ENCODE measurements at places on chromosomes 16 and 17. TPM values are rescaled to one million over a fixed set of nuclear protein-coding genes. Genes with fewer than 3 reads are reported as not detected.

CCL2 gene
- 0.65 TPM for total RNA-seq

TEX19 gene
- not detected for total RNA-seq

HSD11B2 gene
- 3.6 TPM for total RNA-seq

ABCA10 gene
- 0.44 TPM for total RNA-seq

SIAH1 gene
- total RNA-seq: 15.6 TPM

ITGB3 gene
- not detected for total RNA-seq

GPRC5C gene
- not detected for total RNA-seq

OTOA gene
- total RNA-seq: 0.10 TPM

GRCh38 chr17:56913353-56913866 is 439 bp downstream of the TRIM25 start:
- DNase-seq: no peak

GRCh38 chr16:87963400-87963799 is 12.2 kb downstream of the BANP start:
- peak; percentile 47 for DNase-seq

DNA sequence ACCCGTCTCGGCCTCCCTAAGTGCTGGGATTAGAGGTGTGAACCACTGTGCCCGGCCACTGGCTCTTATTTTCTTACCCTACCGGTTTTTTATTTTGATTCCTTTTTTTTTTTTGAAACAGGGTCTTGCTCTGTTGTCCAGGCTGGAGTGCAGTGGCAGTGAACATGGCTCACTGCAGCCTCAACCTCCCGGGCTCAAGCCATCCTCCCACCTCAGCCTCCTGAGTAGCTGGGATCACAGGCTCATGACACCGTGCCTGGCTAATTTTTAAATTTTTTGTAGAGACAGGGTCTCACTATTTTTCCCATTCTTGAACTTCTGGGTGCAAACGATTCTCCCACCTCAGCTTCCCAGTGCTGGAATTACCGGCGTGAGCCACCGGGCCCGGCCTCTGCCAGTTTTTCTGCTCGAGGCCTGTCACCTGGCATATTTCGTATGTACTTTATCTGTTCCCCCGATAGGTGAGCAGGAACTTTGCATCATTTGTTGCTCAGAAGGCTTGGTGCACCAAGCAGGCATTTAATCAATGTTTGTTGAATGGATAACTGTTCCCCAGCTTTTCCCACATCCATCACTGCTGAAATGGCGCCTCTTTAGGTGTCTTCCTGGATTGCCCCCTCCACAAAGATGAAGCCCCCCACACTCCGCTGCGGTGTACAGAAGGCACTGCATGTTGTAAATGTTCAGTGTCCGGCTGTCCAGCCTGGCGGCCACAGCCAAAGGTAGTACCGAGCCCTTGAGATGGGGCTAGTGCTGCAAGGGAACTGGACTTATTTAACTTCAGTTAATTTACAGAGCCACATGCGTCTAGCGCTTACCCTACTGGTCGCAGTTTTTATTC is 858 bp upstream of the TELO2 start:
- no peak for DNase-seq

DNA sequence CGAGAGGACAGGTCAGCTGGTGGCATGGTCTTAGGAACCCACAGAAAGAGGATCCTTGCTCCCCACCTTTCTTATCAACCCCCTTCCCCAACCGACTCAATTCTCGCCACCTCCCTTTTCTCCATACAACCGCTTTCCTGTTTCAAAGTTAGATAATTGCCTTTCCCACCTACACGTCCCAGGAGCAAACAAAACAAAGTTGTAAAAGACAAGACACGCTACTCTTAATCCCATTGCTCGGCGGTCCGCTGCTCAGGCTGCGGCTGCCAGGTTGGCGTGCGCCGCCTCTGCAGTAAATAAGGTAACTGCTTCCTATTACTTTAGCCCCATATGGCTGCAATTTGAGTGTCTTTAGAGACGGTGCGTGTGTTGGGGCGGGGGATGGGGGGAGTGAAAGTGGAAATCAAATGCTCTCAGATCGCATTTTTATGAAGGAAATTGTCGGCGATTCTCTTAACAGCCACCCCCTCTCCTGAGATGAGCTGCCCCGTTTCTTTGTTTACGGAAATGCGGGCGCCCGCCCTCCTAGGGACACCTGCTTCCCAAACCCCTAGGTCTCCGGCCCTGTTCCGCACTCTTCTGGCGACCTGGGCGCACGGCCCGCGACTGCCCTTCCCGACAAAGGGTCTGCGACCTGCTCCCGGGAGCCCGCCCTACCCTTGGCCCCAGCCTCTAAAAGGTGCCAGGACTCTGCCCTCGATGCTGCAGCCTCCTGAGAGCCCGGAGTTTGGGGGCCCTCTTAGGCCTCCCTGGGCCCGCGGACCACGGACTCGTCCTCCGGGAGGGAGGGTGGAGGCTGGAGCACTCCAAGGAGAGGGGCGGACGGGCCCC is 3.7 kb upstream of the CBX8 start:
- DNase-seq: no peak

- DNase-seq: no peak
These were observed 1.9 kb downstream of the PRR15L start for GRCh38 chr17:47955497-47956461.

DNA sequence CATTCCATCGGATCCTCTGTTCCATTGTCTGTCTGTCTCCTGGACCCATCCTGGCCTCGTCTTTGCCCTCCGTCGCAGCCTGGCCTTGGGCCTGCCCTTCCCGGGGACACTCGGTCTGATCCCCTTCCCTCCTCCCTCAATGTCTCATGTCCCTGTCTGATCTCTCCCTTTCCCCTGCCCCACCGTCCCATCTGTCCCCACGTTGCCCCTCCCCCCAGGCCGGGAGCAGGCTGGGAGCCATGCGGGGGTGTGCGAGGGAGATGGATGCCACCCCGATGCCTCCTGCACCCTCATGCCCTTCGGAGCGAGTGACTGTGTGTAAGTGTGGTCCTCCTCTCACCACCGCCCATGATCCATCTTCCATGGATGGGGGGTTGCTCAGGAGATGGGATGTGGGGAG is 5.3 kb upstream of the ATP2A1 start:
- no peak for DNase-seq

DNA sequence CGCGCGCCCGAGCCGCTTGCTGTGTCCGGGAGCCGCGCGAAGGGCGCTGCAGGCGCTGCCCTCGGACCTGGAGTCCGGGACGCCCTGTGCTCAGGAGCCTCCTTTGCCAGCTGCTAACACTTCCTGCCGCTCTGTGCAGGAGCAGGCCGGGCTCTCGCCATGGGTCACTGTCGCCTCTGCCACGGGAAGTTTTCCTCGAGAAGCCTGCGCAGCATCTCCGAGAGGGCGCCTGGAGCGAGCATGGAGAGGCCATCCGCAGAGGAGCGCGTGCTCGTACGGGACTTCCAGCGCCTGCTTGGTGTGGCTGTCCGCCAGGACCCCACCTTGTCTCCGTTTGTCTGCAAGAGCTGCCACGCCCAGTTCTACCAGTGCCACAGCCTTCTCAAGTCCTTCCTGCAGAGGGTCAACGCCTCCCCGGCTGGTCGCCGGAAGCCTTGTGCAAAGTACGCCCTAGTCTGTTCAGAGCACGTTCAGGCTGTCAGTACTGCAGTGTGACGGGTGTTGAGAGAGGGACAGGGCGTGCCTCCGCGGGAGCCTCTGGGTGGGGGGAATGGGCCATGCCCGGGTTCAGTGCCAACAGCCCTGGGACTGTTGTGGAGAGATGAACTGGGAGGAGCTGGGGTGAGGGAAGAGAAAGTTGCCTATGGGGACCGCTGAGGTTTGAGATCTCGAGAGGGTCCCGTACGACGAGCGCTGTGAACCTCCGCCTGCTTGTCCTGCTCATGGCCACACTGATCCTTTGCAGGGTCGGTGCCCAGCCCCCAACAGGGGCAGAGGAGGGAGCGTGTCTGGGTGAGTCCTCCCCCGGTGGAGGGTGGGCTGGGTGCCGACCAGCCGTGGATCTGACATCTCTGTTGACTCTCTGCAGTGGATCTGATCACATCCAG is 1.3 kb downstream of the ZNF276 start:
- DNase-seq: peak; percentile 69

DNA sequence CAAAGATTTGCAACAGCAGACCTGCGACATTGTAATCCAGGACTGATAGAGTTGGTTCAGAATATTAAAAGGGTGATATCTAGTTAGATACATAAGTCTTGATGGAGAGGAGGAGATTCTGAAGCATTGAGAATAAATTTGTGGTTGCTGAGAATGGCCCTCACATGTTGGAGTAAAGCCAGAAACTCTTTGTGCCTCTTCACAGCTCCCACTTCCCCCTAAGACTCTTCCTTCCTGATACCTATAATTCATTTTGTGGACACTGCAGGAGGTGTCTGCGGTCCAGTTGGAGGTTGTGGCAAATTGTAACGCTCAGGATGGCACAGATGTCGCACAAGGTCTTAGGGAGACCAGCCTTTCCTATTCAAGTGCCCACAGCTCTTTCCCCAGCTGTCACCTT is 17.5 kb downstream of the WWOX start:
- no peak for DNase-seq

DNA sequence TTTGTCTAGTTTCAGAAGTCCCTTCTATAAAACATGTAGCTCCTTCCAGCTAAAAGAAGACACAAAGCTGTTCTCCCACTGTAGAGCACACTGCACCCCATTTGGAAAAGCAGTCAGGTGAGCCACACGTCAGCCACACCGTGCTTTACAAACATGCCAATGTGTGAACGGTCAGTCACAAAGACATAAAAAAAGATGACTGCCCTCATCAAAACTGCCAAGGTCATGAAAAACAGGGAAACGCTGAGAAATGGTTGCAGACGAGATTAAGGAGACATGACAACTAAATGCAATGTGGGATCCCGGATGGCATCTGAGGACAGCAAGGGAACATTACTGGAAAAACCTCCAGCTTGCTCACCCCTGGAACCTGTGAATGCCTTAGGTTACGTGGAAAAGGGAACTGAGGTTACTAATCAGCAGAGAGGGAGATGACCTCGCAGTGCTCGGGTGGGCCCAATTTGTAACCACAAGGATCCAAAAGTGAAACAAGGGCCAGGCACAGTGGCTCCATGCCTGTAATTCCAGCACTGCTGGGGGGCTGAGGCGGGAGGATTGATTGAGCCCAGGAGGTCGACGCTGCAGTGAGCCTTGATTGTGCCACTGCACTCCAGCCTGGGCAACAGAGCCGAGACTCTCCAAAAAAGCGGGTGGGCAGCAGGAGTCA is 8.1 kb downstream of the ANKRD11 start:
- DNase-seq: no peak

DNA sequence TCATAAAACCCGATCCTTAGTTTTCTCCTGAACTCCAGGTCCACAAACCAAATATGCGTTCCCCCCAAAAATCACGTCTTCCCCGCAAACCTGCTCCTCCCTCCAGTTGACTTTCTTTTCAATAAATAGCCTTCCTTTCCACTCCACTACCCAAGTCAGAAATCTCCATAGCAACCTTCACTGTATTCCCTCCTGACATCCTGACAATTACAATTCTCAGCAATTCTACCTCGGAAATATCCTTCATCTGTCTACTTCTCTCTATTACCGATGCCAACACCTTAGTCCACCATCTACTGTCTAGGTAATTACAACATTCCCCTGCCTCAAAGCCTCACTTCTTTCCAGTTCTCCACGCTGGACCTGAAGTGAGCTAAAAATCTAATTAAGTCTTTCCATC is 50.7 kb downstream of the SMURF2 start:
- no peak for DNase-seq

DNA sequence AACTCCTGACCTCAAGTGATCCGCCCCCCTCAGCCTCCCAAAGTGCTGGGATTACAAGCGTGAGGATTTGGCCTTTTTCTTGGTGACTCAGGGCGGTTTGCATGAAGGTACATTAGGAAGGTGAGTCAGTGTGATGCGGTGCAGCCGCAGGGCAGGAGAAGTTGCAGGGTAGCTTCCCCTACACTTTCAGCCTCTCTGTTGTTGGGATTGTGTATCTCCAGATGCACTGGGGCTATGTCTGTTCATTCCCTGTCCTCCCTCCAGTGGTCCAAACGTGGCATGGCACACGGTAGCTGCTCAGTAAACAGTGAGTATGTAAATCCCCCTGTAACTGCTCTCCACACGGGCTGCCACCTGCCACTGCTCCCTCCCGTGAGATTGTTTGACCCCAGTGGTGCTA is 109.1 kb upstream of the CDC42EP4 start:
- DNase-seq: no peak

DNA sequence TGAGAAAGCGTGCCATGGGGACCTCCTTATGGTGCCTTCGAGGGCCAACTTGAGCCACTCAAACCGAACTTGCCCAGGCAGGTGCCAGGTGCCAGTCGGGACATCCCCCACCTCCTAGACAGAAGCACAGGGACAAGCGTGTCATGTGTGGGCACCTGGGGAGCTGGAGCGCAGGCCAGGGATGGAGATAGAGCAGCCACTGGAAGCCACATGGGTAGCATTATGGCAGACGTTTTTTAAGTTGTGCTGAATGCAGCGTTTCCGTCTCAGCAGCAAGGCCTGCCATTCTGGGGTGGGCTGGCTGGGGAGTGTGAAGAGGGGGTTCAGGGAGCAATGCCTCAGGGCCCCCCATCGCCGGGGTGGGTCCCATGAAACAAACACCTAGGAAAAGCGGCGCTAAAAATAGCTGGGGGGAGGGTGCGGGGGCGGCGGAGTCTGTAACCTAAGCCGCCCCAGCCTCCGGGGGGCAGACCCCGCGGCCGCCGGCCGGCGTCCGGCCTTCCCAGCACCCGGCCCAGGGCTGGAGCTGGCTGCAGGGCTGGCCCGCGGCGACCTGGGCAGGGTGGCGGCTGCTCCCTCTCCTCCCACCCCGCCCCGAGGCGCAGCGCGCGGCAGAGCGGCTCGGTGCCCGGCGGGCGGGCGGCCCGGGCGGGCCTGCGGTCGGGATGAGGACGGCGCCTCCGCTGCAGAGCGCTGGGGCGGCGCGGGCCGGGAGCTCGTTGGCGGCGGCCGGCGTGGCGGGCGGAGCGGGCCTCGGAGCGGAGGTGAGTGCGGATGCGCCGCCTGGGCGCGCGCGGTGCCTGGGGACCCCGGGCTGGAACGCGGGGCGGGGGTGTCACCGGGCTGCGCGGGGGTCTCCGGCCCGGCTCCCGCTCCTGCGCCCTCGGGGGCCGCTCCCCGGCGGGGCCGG is at the start of gene ZNF469:
Gene ZNF469, plus strand, starts transcription at position 469 of the 910 bp plus-strand sequence. CDS start 44,512 bp downstream, outside the sequence.
- no peak for DNase-seq

- no peak for DNase-seq
These were observed 9.1 kb downstream of the FOXK2 start for GRCh38 chr17:82528484-82529265.
